ELF-1 (cell line): ENCODE measurements at places on chromosomes 11 and 22.

DNA sequence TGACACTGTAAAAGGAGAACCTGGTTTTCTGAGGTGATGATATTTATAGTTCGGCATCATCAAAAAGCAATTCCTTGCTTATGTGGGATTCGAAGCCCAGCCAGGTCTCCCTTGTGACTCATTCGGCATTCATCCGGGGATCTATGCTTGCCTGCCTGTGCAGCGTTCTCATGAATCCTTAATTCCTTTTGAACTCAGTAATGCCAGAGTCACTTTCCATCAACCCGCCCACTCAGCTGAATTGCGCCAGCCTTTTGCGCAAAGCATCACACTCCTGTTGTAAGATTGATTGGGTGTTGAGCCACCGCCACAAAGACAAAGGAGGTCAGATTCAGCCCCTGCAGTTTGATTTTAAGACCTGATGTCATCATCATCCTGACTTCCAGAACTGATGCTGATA, 128.6 kb downstream of the SLC17A6 start:
- peak; percentile 51 for DNase-seq

GRCh38 chr11:76119032-76119431, 87.3 kb downstream of the WNT11 start:
- DNase-seq = no peak

- DNase-seq = no peak
Observed at GRCh38 chr11:118524757-118525470, 2.4 kb upstream of the TTC36 start.

- DNase-seq = no peak
Observed at GRCh38 chr22:36872084-36872483, 11.3 kb downstream of the NCF4 start.

DNA sequence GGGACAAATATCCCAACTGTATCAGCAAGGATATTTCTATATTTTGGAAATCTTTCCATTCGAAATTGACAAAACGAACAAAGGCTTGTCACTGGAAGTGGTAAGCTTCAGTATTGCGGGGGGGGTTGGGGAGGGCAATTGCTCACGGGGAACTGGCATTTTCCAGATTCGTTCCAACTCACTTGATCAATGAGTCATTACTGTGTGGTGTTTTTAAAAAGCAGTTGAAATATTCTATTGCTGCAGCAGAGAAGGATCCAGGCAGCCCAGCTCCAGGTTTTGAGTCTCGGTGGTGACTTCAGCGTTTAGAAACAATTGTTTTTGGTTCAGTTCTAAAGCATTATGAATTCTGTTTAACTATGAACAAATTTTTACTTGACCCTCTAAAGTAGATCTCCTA, 33.8 kb upstream of the FBLN1 start:
- DNase-seq = no peak

- DNase-seq = no peak
Observed at GRCh38 chr22:44145544-44145943, 35.2 kb upstream of the PARVG start.

DNA sequence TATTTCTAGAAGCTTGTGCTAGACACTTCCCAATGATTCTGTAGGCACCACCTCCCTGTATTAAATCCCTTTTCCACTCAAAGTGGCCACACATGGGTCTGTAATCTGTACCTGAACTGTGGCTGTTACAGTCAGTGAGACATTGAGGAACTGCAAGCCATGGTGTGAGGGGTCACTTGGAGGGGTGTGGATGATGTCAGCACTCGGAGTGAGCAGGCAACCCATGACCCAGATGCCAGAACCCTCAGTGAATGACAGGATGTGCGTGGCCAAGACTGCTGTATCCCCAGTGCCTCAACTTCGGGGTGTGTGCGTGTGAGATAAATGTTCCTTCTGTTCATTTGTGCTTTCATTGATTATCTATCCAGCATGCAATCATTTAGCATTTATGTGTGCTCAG, 14.7 kb upstream of the SHANK3 start:
- no peak for DNase-seq

GRCh38 chr11:47143322-47143721, 33.4 kb downstream of the ARFGAP2 start:
- DNase-seq = peak; percentile 92

- no peak for DNase-seq
Observed at GRCh38 chr11:68692115-68692514, 7.8 kb downstream of the GAL start.

GRCh38 chr11:10414659-10415058, 40.4 kb upstream of the AMPD3 start:
- DNase-seq = no peak

DNA sequence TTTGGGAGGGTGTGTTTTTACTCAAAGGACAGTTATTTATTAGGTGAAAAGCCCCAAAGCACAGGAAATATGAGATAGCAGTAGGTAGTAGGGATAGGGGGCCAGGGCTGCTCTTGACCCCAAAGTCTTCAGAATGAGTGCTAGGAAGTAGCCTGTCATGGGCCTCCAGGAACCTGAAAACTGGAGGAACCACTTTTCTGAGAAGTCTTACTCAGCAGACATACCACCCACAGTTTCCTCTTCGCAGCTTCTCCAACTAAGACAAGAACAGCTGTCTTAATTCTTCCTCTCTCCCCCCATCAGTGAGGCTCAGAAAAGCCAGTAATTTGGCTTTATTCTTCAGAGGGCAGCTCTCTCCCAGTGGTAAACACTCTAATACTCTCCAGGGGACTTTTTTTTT, 84.0 kb upstream of the CTSC start:
- peak; percentile 7 for DNase-seq

- peak; percentile 41 for DNase-seq
Observed at GRCh38 chr11:17810746-17811145, 76.2 kb downstream of the KCNC1 start.

- no peak for DNase-seq
Observed at GRCh38 chr11:110989428-110990133, 255.9 kb upstream of the POU2AF2 start.

DNA sequence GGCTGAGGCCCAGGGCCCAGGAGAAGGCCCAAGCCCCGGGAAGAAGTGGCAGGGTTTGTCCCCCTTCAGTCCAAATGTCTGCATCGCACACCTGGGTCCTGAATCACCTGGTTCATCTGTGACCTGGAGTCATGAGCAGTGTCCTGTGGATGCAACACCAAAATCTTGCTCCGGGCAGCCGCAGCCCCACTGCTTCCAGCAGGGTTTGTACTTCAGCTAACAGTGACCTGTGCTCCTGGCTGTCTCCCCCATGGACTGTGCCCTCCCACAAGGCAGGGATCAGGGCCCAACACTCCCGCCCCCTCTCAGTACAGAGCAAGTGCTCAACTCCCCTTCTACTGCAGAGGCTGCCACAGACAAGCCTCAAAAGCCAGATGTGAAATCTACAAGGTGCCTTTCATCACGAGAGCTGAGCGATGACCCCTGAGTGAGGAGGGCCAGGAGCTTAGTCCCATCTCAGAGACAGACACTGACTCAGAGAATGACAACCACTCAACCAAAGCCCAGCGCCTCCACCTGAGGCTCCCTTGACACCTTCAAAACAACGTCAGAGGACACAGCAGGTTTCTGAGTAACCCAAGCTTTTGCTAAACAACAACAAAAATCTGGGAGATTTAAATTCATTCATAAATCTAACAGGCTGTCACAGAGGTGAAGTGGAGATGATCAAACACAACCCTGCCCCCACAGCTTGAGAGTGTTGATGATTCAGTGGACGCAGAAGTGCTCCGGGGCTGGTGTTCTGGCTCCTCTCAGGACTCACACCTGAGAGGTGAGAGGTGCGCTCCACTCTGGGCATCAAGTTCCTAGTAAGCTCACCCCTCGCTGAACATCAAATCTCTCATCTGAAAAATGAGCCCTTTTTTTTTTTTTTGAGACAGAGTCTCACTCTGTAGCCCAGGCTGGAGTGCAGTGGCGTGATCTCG, 3.4 kb downstream of the KIAA0930 start:
- DNase-seq = no peak

DNA sequence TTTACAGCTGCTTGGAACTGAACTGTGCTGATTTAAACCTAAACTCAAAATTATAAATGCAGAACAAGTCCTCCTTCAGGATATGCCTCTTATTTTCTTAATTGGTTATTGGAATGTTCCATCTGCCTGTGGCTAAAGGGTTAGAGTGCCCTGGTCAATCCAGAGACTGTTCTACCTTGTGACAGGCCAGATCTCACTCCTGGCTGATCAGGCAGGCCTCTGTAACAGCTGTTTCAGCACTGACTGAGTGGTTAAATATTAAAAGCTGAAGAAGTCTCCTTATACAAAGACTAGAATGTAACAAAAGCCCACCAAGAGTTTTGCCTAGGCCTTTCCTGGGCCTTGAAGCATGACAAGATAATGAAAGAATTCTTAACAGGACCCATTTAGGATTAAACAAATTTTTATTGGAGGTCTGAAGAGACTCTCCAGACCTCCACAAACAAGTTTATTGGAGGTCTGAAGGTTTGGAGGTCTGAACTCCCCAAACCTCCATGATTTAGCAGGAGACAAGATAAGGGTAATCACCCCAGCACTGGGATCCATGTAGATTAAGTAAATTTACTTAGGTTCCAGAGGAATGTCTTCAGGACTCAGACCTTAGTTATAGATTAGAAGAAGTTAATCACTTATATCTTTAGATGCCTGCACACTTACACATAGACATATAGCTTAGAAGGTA, 35.8 kb downstream of the TMPRSS5 start:
- peak; percentile 30 for DNase-seq

DNA sequence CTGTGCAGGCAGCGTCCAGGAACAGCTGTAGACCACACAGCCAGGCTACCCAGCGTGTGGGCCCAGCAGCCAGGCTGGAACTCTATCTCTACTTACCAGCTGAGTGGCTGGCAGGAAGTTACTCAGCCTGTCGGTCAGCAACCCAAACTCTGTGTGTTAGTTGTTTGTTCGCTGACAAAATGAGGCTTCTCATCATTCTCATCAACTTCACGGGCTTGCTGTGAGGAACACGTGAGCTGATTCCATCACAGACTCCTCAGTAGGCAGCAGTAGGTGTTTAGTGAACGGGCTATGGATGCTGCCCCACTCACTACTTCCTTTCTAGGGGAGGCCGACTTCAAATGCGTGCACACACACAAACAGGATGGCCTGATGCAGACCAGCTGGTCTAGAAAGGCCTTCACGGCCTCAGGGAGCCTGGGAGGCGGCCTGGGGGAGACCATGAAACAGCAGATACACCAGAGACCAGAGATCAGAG, 830 bp upstream of the SPDYC start:
- peak; percentile 56 for DNase-seq

- no peak for DNase-seq
Observed at GRCh38 chr11:46334211-46334610, 13.1 kb upstream of the DGKZ start.

DNA sequence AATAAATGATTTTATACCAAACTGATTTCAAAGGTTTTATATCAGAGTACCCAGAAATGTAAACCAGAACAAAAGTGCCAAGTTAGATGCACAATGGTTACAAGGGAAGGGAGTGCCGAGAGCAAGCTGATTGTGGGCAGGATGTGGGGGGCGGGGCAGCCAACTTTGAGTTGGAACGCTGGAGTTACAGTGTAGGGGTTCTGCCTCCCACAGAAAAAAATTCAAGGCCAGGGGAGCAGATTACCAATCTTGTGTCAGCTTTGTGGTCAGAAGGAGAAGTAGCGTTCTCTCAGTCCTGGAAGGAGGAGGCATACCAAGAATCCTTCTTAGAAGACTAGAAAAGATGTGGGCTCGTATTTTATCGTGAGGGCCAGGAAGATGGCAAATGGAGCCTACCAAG, 15.9 kb upstream of the POU2AF2 start:
- DNase-seq = no peak

DNA sequence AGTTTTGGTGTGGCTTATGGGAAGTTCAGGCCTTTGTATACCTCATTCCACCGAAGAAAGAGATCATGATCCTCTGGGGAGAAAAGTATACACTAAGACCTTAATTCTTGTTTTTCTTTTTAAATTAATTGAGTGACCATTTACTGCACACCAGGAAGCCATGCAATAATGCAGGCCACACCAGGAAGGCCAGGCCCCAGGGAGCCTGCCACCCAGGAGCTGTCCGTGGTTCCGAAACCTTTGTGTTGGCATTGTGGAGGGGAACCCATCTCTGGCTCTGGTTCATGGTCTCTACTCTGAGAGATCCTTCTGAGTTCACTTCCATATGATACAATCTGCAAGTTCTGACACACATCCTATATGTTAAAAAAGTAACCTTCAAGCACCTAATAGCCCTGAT, 291.8 kb downstream of the MIAT start:
- DNase-seq = peak; percentile 35

DNA sequence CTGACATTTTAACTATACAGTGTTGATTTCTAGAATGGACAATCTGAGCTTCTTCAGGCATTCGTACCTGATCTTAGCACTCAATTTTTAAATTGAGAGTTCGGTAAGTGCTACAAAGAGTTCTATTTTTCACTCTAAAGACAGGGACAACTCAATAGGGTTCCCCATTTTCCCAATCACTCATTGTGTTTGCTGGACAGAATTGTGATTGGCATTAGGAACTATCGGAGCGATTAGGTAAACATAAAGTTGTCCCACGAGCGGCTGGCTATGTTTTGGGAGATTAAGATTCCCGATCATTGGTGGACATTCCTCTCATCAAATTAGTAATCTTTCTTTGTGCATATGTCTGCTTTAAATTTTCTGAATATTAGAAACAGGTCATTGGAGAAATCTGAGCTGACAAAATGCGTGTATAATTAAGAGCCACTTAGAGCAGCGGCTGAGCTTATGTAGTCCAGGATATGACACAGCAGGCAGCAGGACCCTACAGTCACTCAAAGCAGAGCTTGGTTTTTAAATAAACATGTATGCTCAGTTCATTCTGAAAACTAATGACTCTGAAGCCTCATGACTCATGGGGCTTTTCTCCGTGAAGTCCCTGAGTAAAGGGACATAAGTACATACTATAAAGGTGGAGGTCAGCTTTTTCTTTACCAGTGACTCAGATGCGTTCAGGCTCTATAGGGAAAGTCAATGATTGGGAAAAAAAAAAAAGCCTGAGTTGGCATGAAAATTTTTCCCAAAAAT, 109.4 kb downstream of the GRIA4 start:
- DNase-seq = no peak

DNA sequence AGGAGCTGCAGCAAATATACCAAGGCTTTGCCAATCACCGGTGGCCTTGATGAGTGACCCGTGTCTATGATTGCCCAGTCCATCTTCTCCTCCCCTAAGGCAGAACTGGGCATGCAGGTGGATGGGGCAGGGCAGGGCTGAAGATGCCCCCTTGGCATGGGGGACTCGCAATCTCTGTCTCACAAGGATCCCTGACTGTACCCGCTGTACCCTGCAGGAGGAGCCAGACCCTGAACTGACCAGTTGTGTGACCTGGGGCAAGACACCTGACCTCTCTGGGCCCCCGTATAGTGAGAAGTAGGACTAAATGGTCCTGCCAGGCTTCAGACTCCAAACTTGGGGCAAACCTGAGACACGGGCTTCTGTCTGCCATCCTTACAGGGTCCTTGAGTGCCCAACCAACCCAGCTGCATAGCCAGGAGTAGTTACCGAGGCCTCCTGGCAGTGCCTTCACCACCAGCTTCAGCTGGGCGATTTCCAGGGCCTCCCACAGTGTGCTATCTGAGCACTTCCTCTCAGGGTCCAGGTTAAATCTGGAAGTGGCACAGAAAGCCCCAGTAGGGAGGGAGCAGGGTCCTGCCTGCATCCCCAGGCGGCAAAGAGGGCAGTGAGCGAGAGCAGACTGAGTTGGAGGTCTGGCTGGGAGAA, 6.4 kb upstream of the KCNJ11 start:
- DNase-seq = no peak
